ENCODE measurements at places on chromosomes 2 and 18.

GRCh38 chr2:197915548-197916265 is 111.3 kb downstream of the PLCL1 start:
- DNase-seq: no peak

GRCh38 chr2:241852116-241852980 is 6.3 kb downstream of the PDCD1 start:
- DNase-seq: no peak

- DNase-seq: no peak
Observed at GRCh38 chr18:55783921-55784320, 195.9 kb upstream of the TCF4 start.

GRCh38 chr18:63376538-63376937 is 9.5 kb upstream of the KDSR start:
- no peak for DNase-seq

- DNase-seq: no peak
Observed at GRCh38 chr2:134134827-134135226, 119.0 kb upstream of the MGAT5 start.

GRCh38 chr18:62919109-62919838 is 203.9 kb downstream of the PHLPP1 start:
- DNase-seq: no peak

DNA sequence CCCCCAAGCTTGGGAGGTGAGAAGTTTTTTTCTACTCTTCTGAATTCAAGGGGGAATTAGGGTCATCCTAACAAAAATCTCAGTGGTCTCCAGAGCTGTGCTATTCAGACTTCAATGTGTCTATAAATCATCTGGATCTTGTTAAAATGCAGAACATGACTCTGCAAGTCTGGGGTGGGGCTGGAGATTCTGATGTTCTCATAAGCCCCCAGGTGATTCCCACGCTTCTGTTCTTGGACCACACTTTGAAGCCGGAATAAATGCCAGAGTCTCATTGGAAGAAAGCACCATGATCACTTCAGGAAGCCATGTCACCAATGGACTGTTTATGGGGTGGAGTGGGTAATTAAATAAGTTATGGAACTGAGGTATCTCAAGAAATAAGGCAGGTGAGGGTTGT is 22.2 kb upstream of the SLC16A14 start:
- no peak for DNase-seq

- no peak for DNase-seq
Observed at GRCh38 chr2:202541137-202541536, 93.6 kb upstream of the FAM117B start.

- DNase-seq: no peak
Observed at GRCh38 chr2:198930170-198930569, 527.6 kb downstream of the SATB2 start.

DNA sequence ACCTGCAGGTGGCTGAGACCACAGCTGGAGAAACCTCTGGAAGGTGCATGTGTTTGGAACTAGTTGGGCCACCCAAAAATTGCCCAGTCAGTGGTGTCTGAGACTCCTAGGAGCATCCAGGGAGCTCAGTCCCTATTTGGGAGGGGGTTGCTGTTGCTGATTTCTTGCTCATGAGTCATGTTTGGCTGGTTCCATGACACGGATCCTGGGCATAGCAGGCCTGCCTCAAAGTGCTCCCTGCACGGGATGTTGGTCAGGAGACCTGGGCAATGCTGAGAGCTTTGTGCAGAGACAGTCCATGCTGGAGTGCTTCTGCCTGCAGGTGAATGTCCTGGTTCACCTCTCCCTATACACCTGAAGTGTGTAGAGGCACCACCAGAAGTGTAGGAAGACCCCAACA is 194.2 kb downstream of the GLI2 start:
- DNase-seq: no peak

GRCh38 chr2:64515086-64515485 is 9.0 kb upstream of the AFTPH start:
- DNase-seq: no peak

- no peak for DNase-seq
Observed at GRCh38 chr2:57207191-57207590, 839.4 kb upstream of the VRK2 start.

Measured in activated CD8-positive, alpha-beta memory T cell treated with anti-CD3 and anti-CD28 coated beads for 4 hours (primary cell).